ENCODE measurements at places on chromosomes 3 and 15.
A peak's percentile ranks its signal among the peaks of the same experiment; 100 is the strongest.

- DNase-seq: no peak
These were observed 44.6 kb upstream of the SLC4A7 start for GRCh38 chr3:27528791-27529190.

DNA sequence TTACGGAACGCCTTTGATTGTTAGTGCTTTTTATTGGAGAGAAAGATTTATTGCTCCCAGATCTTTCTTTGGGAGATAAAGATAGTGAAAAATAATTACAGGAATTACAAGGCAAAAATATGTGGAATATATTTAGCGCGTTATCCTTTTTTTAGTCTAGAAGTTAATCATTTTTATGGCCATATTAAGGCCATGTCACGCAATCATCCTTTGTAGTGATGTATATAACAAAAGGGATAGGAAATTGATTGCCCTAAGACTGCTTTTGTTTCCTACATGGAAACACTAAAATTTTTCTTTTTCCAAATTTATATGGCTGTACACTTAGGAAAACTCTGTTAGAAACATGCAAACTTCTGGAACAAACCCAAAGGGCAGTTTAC is 1.5 kb downstream of the TRPC1 start:
- no peak for DNase-seq

- DNase-seq: no peak
These were observed 39.2 kb downstream of the AADACL2 start for GRCh38 chr3:151772825-151773480.

DNA sequence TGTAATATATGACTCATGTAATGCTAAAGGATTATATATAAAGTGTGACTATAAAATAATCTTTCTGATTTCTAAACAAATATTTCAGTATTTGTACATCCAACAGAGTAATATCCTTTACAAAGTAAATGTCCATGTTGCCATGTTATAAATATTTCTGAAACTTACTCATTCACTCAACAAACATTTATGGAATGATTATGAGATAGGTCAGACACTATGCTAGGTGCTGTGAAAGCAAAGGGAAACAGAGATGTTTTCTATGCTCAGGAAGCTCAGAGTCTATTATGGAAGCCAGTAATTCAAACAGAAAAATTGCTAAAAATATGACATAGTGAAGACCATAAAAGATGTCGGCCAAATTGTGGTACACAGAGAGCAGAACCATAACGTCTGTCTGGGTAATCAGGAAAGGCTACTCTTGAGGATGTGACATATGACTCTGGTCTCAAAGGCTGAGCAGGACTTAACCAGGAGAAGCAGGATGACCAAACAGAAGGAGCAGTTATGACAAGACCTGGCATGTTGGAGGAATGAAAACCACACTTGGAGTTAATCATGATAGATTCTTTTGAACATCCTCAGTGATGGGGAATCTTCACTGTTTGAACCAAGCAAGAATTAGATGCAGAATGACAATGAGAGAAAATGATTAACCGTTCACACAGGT is 39.0 kb upstream of the MYO5C start:
- no peak for DNase-seq

- no peak for DNase-seq
These were observed 24.5 kb upstream of the RTP4 start for GRCh38 chr3:187343670-187344069.

DNA sequence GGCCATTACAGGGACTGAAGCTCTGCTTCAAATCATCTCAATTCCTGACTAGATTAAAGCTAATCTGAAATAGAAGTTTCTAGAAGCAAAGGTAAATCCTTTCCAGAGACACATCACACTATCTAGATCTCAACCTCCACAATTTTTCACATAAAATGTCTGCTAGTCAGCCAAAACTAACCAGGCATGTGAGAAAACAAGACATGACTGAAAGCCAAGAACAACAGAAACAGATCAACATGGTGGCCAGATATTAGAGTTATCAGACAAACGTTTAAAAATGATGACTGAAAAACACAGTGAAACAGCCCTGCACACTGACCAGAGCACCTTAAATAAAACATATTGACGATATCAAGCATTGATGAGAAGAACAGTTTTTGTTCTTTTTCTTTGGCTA is 59.1 kb downstream of the SUMF1 start:
- no peak for DNase-seq

DNA sequence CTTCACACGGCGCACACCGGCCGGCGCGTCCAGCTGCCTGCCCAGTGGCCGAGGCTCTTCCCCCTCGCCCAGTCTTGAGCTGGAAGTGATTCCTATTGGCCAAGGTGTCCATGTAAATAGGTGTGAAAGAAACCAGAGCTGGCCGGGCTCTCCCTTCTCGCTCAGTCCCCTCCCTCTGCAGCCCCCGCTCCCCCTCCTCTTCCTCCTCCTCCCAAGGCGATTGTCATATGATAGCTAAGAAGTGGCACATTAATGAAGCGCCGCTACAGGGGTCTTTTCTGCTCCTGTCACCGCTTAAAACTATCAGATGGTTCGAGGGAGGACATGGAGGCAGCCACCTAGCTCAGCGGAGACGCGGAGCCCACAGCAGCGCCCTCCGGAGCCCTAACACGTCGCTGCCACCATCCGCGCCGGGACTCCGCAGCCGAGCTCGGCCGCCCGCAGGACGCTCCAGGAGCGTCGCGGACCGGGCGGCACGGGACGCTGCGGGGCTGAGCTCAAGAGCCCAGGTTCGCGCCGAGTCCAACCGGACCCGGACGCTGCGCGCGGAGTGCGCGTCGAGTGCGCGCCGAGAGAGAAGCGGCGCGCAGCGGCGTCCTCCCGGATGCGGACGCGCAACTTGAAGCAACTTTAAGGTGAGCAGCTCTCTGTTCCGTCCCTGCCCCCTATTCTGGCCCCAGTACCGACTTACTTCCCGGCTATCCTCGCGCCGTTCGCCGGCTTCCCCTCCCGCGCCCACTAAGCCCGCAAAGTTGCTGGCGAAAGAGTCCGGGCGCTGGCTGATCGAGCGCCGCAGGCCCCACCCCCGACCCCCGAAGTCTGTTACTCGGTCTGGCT is at the start of gene FOXB1:
FOXB1 (plus strand) TSS at position 303 of the 837 bp plus-strand sequence. CDS start 653 bp downstream, outside the sequence.
- DNase-seq: no peak

DNA sequence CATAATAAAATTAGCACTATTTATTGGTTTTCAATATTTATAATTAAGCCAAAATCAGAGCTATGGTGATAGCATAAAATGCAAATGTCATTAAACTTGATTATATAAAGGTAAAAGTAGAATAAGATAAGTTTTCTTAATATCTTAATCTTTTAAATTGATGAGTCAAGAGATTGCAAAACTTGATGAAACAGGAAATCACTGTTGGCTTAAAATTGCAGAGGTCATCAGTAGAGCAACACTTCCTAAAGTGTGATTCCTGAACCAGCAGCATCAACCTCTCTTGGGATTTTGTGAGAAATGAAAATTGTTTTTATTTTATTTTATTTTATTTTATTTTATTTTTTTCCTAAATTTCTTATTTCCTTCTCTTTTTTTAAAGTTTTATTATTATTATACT is 226.4 kb upstream of the CTDSPL start:
- DNase-seq: no peak

DNA sequence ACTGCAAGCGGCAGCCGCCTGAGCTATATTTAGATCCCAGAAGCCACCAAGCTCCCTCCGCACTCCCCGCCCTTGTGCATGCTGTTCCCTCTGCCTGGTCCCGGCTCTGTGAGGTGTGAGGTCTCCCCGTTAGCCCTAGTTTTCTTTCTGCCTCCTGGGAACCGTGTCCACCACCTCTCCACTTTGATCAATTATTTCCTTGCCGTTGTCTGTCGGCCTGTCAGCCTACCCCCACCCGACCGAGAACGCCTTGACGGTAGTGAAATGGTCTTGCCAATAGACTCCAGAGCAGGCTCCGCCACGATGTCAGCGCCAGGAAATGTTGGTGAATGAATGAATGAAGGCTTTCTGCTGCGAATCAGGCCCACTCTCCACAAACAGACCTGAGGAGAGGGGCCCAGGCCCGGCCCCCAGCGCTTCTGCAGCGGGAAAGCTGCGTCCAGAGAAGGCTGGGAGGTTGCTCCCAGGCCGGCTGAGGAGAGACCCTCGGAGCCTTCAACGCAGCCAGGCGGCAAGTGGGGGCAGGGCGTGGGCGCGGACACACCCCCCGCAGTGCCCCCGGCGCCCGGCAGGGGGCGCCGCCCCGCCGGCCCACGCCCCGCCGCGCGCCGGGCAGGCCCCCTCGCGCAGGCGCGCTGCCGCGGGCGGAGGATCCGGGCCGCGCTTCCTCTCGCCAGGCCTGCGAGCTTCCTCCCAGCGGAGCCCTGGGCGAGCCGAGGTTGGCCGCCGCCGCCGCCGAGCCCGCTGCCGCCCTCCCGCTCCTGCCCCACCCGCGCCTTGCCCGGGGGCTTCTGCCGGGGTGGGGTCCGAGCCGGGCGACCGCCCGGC is at the start of gene CSK:
CSK (plus strand) TSS at position 650 of the 828 bp plus-strand sequence. CDS start 16,218 bp downstream, outside the sequence.
- DNase-seq: peak; percentile 74

DNA sequence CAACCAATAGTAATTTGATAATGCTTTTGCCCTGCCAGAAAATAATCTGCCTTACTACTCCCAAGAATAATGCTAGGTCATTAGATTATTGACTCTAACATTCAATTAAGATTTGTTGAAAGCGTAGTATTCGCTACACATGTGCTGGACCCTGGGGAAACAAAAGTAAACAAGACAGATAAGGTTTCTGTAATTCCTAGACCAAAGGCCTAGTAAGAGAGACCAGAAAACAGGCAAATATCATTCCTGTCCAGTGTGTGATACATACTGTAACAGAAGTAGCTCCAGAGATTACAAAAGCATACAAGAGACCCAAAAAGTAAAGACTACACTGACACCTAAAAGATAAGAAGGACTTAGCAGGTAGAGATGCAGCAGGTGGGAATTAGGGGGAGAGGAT is 60.8 kb downstream of the PLOD2 start:
- no peak for DNase-seq

- no peak for DNase-seq
These were observed 215.8 kb downstream of the DPH6 start for GRCh38 chr15:35330048-35330695.

- no peak for DNase-seq
These were observed 1.6 kb downstream of the WDR72 start for GRCh38 chr15:53757906-53758305.

DNA sequence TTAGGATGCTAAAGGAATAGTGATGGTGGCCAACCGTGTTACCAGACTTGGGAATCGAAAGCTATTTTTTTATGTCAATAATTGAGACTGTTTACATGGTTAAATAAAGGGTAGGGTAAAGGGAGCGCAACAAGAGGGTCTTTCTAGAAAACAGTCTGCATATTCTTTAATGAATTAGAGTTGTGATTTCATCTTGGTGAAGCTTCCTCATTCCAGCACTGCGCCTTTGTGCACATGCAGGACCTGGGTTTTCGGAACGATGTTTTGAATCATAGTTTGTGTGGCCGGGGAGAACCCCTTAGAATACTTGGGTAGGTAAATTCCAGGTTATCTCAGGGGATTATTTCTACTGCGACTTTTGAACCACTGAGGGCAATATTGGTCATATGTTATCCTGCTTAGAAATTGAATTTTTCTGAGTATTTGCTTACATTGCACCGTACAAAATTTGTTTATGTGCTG is 1.3 kb downstream of the PIK3CA start:
- DNase-seq: peak; percentile 40

- no peak for DNase-seq
These were observed 41.7 kb downstream of the CADPS start for GRCh38 chr3:62833538-62833937.

- no peak for DNase-seq
These were observed 496.6 kb downstream of the FHIT start for GRCh38 chr3:60754617-60755016.

GRCh38 chr15:39433376-39433775 is 147.5 kb upstream of the THBS1 start:
- DNase-seq: no peak

DNA sequence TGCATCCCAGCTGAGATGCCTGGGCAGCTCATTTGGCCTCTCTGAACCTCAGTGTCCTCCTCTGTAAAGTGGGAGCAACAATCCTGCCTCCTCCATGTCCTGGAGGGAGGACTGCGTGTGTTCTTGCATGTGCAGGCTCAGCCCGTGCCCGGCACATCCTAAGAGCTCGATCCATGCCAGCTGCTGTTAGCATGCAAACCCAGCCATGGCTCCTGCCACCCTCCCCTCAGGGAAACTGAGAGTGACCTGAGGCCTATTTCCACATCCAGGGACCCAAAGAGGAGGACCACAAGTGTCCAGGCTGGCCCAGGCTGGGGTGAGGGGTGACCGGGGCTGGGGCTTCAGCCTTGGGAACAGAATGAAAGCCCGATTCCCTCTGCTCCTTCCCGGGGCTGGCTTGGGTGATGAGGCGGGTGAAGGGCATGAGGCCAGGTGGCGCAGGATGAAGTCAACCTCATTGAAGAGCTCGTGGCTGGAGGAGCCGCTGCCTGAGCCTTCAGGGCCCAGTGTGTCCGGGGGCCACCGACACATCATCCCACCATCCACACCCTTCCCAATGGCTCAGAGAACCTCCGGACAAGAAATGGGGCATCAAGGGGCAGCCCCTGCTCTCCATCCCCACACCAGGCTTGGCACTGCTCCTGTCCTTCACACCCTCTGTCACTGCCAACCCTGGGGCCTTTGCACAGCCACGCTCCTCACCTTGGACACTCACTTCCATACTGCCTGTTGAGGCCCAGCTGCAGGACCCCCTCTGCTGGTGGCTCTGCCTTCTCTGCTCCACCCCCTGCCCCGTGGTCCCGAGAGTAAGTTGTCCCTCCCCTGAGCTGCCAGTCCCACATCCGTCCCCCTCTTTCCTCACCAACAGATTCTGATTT is 42.5 kb downstream of the ADAMTS7 start:
- no peak for DNase-seq

GRCh38 chr3:137988152-137988551 is 21.8 kb upstream of the CLDN18 start:
- DNase-seq: no peak

DNA sequence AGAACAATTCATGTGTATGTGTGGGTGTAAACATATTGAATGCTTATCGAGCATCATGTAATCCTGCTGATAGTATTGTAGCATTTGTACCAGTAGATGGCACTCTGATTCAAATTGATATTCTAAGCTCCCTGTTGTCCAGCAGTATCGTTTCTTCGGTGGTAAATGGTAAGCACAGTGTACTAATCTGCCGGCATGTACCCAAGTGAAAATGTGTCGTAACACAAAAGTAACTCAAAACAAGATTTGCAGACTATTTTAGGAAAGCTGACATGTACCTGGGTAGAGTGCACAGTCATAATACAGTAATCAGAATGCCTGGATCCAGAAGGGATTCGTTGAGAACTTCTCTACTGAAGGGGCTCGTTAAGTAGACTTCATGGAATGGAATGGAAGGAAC is 31.7 kb upstream of the MNS1 start:
- no peak for DNase-seq

DNA sequence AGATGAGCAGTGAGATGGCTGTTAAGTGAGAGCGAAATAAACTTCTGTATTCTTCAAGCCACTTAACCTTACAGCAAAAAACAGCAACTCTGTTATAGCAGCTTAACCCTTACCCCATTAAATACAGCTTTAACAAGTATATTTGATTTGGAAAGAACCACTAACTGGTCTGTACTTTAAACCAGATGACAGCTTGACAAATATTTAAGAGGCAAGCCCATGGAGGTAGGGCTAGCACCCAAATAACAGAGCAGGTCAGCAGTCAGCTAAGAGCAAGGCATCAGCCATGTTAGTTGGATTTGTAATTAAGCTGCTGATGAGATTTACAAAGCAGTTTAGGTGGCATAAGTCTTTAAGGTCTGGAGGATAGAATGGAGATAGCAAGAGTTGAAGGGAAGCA is 3.5 kb downstream of the LZTFL1 start:
- DNase-seq: no peak
